Osteoblast (primary cell): ENCODE measurements at places on chromosomes 6 and 20.
A peak's percentile ranks its signal among the peaks of the same experiment; 100 is the strongest.

GRCh38 chr6:119071576-119071975 is 6.9 kb downstream of the FAM184A start:
- H3K4me3 ChIP-seq = no peak overlapping the region
- H3K27me3 ChIP-seq = peaks cover 17% of the 10 kb centered on the region
- H3K36me3 ChIP-seq = no peaks in the 10 kb centered on the region
- no peaks in the 10 kb centered on the region for H3K4me1 ChIP-seq

DNA sequence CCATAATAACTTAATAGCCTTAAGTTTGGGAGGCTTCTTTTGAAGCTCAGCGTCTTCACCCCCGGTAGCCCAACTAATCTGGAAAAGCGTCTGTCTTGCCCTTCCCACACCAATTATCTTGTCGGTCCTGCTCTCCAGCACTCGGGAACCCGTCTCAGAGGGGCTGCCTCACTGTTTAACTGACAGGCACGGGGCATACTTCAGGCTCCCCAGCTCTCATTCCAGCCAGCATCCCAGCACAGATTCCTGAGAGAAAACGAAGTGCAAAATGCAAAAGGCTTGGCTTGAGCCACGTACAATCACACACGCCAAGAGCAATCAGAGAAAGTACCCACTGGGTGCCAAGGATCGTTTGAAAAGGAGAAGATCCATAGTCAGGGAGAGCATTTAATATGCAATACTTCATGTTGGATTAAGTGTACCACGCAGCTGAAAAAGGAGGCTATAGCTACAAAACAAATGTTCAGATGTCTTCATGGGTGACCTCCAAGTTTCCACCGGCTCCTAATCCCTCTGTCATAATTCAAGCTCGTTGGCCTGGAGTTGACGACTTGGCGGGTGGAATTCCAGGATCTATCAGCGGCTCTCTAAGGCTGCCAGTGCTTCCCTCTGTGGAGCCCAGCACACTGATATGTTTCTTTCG is 53.7 kb upstream of the STX16 start:
- H3K4me1 ChIP-seq = peaks cover 4% of the 10 kb centered on the region
- H3K4me3 ChIP-seq = no peak overlapping the region
- no peaks in the 10 kb centered on the region for H3K27me3 ChIP-seq
- H3K27ac ChIP-seq = no peak overlapping the region
- H3K36me3 ChIP-seq = no peaks in the 10 kb centered on the region
- DNase-seq = no peak

- H3K4me3 ChIP-seq = peak overlapping the region; percentile 59
- DNase-seq = peak; percentile 77
- no peaks in the 10 kb centered on the region for H3K27me3 ChIP-seq
- H3K27ac ChIP-seq = peak overlapping the region; percentile 96
Measured at GRCh38 chr6:16712931-16713484, 48.3 kb downstream of the ATXN1 start.

DNA sequence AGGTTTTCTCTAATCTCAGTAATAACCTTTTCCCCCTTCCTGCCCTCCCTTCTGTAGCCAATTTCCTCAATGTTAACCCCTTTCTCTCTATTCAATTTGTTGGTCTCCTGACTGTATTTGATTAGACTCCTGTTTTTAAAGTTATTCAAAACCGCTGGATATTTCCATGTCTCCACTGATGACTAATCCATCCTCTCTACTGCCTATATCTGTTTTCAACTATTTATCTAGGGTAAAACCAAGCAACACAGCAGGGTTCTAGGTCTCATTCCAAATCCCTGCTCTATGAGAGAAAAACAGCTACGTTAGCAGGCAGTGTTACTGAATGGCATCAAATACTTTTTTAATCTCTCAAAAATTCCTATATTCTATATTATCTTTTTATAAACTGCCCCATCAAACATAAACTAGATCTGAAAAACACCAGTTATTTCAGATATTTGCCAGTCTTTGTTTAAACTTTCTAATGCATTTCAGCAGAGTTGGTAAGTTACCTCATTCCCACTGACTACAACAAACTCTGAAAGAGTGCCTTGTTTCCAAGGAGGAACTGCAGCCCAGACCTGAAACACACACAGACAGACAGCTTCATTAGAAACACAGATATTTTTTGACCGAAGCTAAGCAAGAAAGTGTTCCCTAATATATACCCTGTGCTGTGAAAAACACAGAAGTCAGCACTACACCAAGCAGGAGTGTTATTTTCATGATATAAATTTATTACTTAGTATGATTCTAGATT is 8.2 kb downstream of the RTN4IP1 start:
- H3K27me3 ChIP-seq = no peaks in the 10 kb centered on the region
- H3K4me1 ChIP-seq = peaks cover 5% of the 10 kb centered on the region
- H3K27ac ChIP-seq = peak overlapping the region; percentile 50

- H3K36me3 ChIP-seq = no peaks in the 10 kb centered on the region
- DNase-seq = no peak
- H3K27me3 ChIP-seq = peaks cover 18% of the 10 kb centered on the region
- H3K27ac ChIP-seq = no peak overlapping the region
- no peaks in the 10 kb centered on the region for H3K4me1 ChIP-seq
Measured at GRCh38 chr6:89886378-89887120, 7.7 kb upstream of the GJA10 start.

GRCh38 chr6:168826078-168826390 is 385.1 kb downstream of the SMOC2 start:
- no peaks in the 10 kb centered on the region for H3K36me3 ChIP-seq
- H3K4me1 ChIP-seq = no peaks in the 10 kb centered on the region
- H3K4me3 ChIP-seq = no peak overlapping the region
- no peak for DNase-seq
- no peaks in the 10 kb centered on the region for H3K27me3 ChIP-seq
- H3K27ac ChIP-seq = no peak overlapping the region

GRCh38 chr6:147071776-147072175 is 132.4 kb upstream of the STXBP5 start:
- no peak overlapping the region for H3K27ac ChIP-seq
- no peak for DNase-seq
- no peaks in the 10 kb centered on the region for H3K27me3 ChIP-seq
- H3K4me1 ChIP-seq = no peaks in the 10 kb centered on the region
- no peak overlapping the region for H3K4me3 ChIP-seq

GRCh38 chr6:18115356-18115755 is 7.1 kb downstream of the NHLRC1 start:
- no peak overlapping the region for H3K4me3 ChIP-seq
- H3K36me3 ChIP-seq = no peaks in the 10 kb centered on the region
- no peaks in the 10 kb centered on the region for H3K27me3 ChIP-seq
- DNase-seq = no peak
- no peak overlapping the region for H3K27ac ChIP-seq
- no peaks in the 10 kb centered on the region for H3K4me1 ChIP-seq

- no peak for DNase-seq
- H3K4me1 ChIP-seq = no peaks in the 10 kb centered on the region
- H3K4me3 ChIP-seq = no peak overlapping the region
- H3K27me3 ChIP-seq = no peaks in the 10 kb centered on the region
- no peak overlapping the region for H3K27ac ChIP-seq
Measured at GRCh38 chr6:162581988-162582780, 145.4 kb downstream of the PRKN start.

DNA sequence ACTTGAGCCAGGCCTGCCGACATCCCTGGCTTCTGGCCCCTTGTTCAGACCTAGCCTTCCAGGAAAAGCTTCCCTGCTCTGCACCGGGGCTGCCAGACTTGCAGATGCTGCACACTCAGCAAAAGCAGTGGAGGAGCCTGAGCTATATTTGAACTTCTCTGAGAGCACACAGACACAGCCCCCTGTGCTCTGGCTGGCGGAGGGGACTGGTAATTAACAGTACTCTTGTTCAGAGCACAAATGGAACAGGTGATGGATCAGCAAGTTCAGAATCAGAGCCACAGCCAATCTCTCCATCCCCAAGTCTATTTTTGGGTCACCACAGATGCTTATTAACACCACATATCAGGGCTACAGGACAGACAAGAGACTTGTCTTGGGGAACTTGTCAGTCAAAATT is 27.6 kb upstream of the RIMS4 start:
- H3K27ac ChIP-seq = no peak overlapping the region
- no peaks in the 10 kb centered on the region for H3K4me1 ChIP-seq
- no peaks in the 10 kb centered on the region for H3K36me3 ChIP-seq
- peaks cover 51% of the 10 kb centered on the region for H3K27me3 ChIP-seq

GRCh38 chr20:19693508-19693907 is 64.5 kb upstream of the RIN2 start:
- no peaks in the 10 kb centered on the region for H3K27me3 ChIP-seq
- H3K4me3 ChIP-seq = no peak overlapping the region
- DNase-seq = no peak
- H3K27ac ChIP-seq = no peak overlapping the region
- peaks cover 9% of the 10 kb centered on the region for H3K4me1 ChIP-seq
- no peaks in the 10 kb centered on the region for H3K36me3 ChIP-seq

DNA sequence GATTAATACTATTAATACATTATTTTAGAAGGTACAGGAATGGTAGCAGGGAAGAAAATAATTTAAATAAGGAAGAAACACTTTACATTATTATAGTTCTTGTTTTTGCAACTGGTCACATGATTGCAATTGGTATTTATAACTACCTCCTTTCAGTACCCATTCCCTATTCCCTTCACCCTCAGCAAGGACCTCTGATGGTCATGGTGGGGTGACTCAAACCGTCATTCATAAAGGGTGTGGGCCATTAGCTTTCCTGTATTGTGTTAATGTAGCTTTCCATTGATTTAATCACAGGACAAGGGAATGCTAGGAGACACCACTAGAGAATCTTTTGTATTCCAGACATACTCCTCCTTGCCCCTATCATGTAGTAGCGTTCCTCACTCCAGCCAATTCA is 47.2 kb upstream of the TMEM244 start:
- no peak for DNase-seq
- H3K4me1 ChIP-seq = no peaks in the 10 kb centered on the region
- no peak overlapping the region for H3K27ac ChIP-seq
- H3K36me3 ChIP-seq = no peaks in the 10 kb centered on the region

- H3K27me3 ChIP-seq = no peaks in the 10 kb centered on the region
- peak overlapping the region; percentile 90 for H3K27ac ChIP-seq
- peak; percentile 83 for DNase-seq
- peaks cover 55% of the 10 kb centered on the region for H3K4me1 ChIP-seq
- H3K36me3 ChIP-seq = peaks cover 45% of the 10 kb centered on the region
Measured at GRCh38 chr6:3749067-3749841, 2.3 kb downstream of the PXDC1 start.

DNA sequence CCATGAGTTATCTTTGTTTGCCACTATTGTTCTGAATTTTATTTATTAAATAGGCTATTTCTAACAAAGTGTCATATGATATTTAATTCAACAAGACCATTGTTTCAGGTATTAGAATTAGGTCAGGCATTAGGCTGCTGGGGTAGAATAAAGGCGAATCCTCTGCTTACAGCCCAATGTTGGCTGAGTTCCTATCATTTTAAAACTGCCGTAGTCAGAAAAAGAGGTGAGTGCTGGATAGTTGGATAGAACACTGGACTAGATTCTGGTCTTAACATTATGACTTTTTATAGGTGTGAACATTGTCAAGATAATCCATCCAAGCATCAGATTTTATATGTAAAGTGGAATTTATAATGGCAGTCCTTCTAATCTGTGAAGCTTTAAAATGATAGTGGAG is 6.3 kb downstream of the RIMS1 start:
- H3K4me3 ChIP-seq = no peak overlapping the region
- H3K27me3 ChIP-seq = peaks cover 7% of the 10 kb centered on the region
- H3K36me3 ChIP-seq = no peaks in the 10 kb centered on the region
- no peak for DNase-seq
- H3K4me1 ChIP-seq = no peaks in the 10 kb centered on the region

DNA sequence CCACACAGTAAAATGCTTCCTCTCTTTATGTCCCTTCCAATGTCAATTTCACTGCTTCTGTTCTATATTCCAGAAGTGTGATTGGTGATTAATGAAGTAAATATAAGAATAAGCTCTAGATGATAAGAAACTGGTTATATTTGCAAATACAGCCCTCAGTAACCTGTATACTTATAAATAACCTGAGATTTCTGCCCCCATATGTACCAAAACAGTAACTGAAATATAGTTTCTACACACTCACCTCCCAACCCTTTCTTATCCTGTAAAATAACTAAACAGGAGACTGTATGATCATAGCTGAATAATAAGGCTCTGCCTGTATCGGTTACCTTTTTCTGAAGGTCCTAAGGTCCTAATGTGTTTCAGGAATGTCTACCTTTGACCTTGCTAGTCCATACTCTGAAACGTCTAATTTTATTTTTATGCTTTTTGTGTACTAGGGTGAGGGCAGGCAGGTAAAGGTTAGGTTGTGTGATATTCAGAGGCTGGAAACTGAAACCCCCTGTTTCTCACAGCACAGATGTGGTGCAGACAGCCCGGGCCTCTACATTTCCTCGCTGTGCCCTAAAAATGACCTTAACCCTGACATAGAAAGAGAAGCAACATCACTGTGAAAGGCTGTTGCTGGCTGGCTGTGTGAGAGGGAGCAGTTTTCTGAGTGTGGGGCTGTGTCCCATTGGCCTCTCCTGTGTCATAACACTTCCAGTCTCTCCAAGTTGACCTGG is 378.8 kb downstream of the CENPW start:
- no peaks in the 10 kb centered on the region for H3K27me3 ChIP-seq
- H3K4me1 ChIP-seq = peaks cover 19% of the 10 kb centered on the region
- no peaks in the 10 kb centered on the region for H3K36me3 ChIP-seq
- no peak overlapping the region for H3K4me3 ChIP-seq
- no peak overlapping the region for H3K27ac ChIP-seq
- no peak for DNase-seq

GRCh38 chr6:107977283-107977682 is 19.3 kb upstream of the SEC63 start:
- H3K36me3 ChIP-seq = no peaks in the 10 kb centered on the region
- DNase-seq = peak; percentile 42
- H3K4me3 ChIP-seq = no peak overlapping the region
- no peak overlapping the region for H3K27ac ChIP-seq
- no peaks in the 10 kb centered on the region for H3K4me1 ChIP-seq

DNA sequence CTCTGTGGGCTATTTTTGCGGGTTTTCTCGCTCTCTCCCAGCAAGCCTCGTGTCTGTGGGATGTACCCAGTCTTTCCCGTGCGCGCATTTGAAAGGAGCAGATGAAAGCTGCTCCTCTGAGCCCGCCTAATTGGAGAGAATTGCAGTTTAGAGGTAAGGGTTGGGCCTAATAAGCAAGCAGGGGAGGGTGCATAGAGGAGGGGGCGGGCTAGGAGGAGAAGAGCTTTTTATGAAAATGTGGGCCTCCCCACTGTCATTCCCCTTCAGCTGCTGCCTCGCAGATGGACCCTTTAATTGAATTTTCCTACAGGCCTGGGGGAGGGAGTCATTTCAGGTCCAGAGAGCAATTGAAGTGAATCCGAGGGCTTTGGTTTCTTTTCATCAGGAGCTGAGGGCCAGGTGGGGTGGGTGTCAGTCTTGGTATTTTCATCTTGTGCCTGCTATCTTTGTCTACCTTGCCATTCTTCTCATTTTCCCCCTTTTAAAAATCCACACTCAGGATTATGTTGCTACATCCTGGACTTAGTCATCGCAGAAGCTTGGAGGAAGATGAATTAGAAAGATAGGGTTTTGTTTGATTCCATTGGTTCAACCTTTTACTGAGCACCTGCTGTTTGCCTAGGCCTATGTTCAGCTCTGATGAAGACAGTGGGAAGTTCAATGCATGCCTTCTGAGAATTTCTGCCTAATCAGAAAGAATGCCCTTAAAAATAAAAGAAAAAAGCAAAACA is 423.4 kb downstream of the CD83 start:
- H3K4me3 ChIP-seq = no peak overlapping the region
- no peaks in the 10 kb centered on the region for H3K27me3 ChIP-seq
- peaks cover 24% of the 10 kb centered on the region for H3K4me1 ChIP-seq
- H3K27ac ChIP-seq = no peak overlapping the region
